ENCODE measurements at places on chromosomes 4 and X.

DNA sequence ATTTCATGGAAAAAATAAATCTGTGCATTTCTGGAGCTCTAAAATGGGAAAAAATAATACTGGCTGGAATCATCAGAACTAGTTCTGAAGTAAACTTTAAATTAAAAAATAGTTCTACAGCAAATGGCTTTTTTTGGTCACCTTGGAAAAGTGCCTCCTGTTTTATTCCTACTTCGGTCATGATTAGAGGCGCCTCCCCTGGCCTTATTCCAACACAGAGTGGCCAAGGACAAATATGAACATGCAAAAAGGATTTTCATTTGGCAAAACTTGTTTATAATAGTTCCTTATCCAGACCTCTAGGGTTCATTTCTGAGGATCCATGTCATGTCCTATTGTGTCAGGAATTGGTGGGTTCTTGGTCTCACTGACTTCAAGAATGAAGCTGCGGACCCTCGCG is 11.1 kb upstream of the KLF8 start:
- no peak for DNase-seq

GRCh38 chrX:136057567-136057966 is 72.3 kb downstream of the SLC9A6 start:
- no peak for DNase-seq

DNA sequence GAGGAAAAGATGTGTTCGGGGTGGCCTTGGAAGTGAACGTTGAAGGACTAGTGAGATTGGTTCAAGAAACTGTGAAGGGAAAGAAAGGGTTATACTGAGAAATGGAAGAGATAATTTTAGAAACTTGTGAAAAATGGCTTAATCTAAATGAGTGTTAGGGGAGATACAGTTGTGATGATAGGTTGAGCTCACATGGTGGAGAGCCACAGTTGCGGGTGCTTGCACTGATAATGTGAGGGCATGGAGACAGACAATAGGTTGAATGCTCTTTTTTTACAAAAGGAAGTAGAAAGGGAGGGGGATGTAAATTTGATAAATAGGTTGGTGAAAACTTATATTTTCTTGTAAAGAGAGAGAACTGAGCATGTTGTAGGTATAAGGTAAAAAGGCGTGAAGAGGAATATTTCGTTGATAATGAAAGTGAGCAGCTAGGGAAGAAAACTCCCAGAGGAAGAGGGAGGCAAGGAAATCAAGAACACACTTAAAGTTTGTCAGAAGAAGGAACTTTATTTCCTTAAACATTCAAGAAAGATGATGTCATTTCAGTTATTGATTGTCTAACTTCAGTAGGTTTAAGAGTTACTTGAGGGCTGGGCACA is 8.2 kb downstream of the AREG start:
- no peak for DNase-seq

- DNase-seq = no peak
Measured at GRCh38 chr4:71814433-71814832, 30.6 kb upstream of the GC start.

DNA sequence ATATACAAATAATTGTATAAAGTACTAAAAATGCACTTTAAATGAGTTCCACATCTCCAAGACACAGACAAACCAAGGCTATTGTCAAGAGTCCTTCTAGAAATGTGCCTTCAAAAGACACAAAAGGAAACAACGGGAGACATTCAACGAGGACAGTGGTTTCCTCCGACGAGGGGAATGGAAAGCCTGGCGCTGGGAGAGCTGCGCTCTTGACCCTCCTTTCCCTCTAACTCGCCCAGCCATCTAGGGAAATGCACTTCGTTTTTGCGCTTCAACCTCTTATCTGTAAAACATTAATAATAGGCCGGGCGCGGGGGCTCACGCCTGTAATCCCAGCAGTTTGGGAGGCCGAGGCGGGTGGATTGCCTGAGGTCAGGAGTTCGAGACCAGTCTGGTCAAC is 37.0 kb downstream of the ZFP42 start:
- DNase-seq = no peak

DNA sequence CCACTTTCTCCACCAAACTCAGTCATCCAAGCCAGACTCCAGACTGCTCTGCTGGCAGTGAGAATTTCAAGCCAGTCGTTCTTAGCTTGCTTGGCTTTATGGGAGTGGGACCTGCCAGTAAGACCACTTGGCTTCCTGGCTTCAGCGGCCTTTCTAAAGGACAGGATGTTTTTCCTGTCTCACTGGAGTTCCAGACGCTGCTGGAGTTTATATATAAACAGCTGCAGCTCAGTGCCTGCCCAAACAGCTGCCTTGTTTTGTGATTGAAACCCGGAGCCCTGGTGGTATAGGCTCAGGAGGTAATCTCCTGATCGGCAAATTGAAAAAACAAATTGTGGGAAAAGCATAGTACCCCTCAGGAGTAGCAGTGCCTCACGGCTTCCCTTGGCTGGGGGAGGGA is 1165.8 kb upstream of the ADGRL3 start:
- no peak for DNase-seq

Data from 8988T (cell line).